ENCODE measurements at places on chromosomes 16 and 17.

- DNase-seq = peak; percentile 54
These were observed 53.9 kb upstream of the ERCC4 start for GRCh38 chr16:13866073-13866472.

DNA sequence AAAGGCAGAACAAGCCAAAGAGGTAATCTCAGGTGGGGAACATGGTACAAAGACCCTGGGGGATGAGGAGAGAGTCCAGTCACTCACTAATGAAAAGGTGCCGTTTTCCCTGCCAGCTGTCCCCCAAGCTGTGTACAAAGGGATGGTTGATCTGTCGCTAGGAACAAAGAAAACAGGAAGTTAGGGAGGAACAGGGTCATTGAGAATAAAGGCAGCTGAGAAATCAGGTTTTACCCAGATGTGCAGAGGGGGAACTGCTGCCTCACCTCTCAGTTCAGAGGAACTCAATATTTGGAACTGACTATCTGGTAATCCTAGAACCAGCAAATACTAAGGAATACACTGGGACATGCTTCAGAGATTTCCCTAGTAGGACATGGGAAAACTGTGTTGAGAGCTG, 1.5 kb downstream of the RSKR start:
- DNase-seq = no peak

GRCh38 chr17:74840989-74841666, 18.6 kb downstream of the GRIN2C start:
- DNase-seq = peak; percentile 74

DNA sequence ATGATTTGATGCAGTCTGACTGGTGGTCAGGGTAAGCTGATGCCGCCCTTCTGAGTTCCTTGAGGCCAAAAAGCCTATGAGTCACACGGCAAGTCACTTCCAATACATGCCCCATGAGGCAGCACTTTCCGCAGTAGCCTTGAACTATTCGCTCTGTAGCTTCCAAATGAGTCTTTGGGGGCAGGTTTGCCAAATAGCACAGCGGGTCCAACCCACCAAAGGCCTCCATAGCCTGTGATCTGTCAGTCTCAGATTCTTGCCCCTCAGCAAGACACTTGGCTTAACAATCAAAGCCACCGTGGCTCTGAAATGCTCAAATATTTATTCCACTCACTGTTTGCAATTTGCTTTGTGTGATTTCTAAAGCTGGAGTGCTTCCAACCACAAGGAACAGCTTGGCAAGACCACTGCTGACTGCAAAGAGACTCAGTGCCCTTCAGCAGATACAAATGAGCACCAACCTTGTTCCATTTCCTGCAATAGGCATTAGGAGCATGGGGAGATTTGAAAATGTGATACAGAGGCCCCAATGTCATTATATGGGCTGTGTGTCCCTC, 45.4 kb downstream of the CLEC19A start:
- no peak for DNase-seq

GRCh38 chr17:37064956-37065355, 116.2 kb downstream of the AATF start:
- DNase-seq = no peak

DNA sequence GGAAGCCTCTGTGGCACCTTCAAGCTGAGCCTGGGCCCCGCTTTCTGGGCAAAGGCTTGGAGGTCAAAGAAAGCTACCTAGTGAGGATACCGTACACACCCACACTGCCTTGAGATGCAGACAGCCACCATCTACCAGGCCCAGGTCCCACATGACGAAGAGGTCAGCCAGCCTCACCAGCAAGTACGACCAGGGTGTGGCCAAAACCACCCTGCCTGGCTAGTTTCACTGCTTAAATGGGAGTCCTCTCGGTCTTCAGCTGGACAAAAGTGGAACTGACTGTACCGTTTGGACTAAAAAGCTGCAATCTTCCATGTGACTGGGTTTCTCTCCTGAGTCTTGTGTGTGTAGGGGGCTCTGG, 21.6 kb downstream of the VASN start:
- peak; percentile 76 for DNase-seq

- DNase-seq = no peak
These were observed 4.3 kb downstream of the CENPX start for GRCh38 chr17:82018152-82018988.

Measured in hepatic stellate cell (primary cell).